Stimulated activated CD4-positive, alpha-beta T cell treated with anti-CD3 and anti-CD28 coated beads, Interleukin-2, amount 100 ng/mL, for 4 hours (primary cell): ENCODE measurements at places on chromosomes 7 and 10.
A peak's percentile ranks its signal among the peaks of the same experiment; 100 is the strongest.

- DNase-seq, result no peak
Measured at GRCh38 chr7:117780832-117781231, 92.4 kb downstream of the CTTNBP2 start.

DNA sequence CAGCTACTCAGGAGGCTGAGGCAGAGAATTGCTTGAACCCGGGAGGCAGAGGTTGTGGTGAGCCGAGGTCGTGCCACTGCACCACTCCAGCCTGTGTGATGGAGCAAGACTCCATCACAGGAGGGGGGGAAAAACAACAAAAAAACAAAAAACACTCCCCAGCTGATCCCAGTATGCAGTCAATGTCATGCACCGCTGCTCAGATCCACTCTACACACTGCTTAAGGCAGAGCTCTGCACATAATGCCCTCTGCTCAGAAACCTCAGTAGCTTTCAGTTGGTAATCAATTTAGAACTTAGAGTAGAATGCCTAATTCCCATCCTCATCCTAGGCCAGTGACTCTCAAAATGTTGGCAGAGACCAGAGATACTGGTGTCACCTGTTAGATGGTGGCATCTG, 43.9 kb downstream of the PDSS1 start:
- no peak for DNase-seq

- no peak for DNase-seq
Measured at GRCh38 chr10:107264742-107265141, 100.2 kb upstream of the SORCS1 start.

DNA sequence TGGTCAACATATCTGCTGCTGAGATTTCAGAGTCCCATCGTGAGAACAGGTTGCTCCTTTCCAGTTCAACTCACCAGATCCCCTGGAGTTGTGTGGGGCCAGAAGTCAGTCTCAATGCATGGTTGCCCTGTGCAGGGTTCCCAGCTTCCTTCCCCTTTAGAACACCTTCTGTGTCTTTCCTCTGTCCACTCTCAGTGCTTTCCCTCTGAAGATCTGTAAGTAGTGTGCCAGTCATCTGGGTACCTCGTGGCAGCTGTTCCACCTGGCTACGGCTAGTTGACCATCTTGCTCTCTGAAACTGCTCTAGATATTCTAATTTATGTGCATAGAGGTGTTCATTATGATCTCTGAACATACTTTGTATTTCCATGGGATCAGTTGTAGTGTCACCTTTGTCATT, 36.1 kb upstream of the PRSS37 start:
- DNase-seq, result no peak

GRCh38 chr7:83271212-83272099, 108.8 kb upstream of the PCLO start:
- DNase-seq, result no peak

DNA sequence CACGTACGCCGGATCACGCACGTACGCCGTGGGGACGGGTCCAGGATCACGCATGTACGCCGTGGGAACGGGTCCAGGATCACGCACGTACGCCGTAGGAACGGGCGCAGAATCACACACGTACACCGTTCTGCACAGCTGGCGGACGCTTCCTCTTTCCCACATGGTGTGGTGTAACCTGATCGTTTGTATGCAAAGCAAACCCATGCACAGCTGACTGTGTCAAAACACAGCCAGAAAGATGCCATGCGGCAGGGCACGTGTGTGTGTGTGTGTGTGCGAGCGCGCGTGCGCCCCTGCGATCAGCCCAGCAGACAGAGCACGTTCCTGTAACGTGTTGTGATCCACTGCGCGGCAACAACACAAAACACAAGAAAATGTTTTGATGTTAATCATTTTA, 573.6 kb downstream of the DNAJB6 start:
- no peak for DNase-seq

- no peak for DNase-seq
Measured at GRCh38 chr10:33930079-33930478, 595.6 kb upstream of the NRP1 start.

- DNase-seq, result no peak
Measured at GRCh38 chr10:21399392-21400035, 126.0 kb downstream of the SKIDA1 start.

DNA sequence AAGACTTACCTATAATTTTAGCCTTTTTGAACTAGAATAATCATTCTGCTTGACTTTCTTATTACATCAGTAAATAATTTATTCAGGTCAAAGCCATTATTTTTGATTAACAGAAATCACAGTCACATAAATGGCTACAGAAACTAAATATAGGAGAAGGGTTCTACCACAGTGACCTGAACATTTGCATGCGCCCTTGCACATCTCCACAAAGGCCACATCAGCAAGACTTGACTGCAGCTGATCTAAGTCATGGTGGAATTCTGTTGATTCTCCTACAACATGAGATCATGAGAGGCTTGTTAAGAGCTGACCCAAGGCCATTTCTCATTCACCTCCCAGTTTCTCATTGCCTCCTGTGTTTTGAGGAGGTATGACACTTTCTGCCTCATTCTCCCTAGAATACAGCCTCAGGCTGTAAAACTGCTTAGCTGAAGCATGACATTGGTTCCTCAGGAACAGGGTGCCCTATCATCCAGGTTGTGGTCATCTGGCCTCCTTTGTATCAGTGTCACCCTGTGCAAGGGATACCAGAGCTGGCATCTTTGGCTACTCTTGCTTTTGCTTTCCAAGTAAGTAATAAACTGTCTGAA, 6.7 kb upstream of the IMMP2L start:
- no peak for DNase-seq

GRCh38 chr7:133822868-133823552, 304.1 kb upstream of the LRGUK start:
- DNase-seq, result no peak

DNA sequence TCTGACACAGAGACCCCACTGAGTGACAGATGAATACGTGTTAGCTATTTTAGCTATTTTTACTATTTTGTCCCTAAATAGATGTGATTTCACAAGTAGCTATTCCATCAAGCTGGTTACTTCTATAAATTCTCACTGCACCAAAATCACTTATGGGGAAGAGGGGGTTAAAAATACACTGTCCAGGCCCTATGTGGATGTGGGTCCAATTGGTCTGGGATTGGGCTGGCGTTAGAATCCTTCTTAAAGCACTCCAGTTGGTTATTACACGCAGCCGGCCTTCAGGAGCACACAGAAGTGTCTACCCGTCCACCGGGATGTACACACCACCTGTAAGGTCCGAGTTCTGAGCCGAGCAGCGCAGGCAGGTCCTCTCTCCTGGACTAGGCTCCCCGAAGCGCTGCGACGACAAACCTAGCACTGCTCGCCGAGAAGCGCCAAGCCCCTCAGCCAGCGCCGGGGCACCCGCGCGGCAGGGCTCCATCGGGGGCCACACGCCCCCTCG, 222.3 kb upstream of the MKLN1 start:
- no peak for DNase-seq

GRCh38 chr10:63166742-63167258, 33.7 kb downstream of the NRBF2 start:
- DNase-seq, result peak; percentile 9

GRCh38 chr7:31948029-31948428, 122.2 kb downstream of the PDE1C start:
- no peak for DNase-seq

GRCh38 chr7:80740778-80741545, 102.5 kb downstream of the CD36 start:
- DNase-seq, result no peak

DNA sequence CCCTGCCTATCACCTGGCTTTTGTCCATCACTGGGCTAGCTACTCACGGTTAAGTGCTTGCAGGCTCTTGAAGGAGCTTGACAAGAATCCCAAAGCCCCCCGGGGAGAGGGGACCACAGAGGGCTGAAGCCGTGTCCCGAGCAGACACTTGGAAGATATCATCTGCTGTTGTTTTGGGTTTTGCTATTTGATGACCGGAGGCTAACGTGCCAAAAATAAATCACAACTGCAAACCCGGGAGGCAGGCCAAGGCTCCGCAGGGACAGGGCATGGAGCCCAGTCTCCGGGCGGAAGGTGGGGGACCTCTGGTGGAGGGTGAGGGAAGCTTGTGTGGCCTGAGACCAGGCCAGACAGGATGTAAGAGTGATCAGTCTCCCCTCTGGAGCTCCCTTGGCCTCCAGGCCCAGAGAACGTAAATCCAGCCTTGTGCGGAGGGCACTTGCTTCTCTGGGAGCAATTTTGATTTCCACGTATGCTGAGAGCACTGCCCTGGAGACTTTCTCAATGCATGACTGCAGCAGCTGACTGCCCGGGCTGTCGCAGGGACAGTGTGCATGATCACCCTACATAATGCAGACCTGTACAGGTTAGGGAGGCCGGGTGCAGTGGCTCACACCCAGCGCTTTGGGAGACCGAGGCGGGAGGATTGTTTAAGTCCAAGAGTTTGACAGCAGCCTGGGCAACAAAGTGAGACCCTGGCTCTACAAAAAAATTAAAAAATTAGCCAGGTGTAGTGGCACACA, at the start of gene PHKG1:
PHKG1 (minus strand) TSS at position 164 of the 743 bp plus-strand sequence. CDS start 4,011 bp downstream, outside the sequence.
- no peak for DNase-seq

GRCh38 chr7:21972397-21972784, 26.7 kb upstream of the CDCA7L start:
- no peak for DNase-seq

DNA sequence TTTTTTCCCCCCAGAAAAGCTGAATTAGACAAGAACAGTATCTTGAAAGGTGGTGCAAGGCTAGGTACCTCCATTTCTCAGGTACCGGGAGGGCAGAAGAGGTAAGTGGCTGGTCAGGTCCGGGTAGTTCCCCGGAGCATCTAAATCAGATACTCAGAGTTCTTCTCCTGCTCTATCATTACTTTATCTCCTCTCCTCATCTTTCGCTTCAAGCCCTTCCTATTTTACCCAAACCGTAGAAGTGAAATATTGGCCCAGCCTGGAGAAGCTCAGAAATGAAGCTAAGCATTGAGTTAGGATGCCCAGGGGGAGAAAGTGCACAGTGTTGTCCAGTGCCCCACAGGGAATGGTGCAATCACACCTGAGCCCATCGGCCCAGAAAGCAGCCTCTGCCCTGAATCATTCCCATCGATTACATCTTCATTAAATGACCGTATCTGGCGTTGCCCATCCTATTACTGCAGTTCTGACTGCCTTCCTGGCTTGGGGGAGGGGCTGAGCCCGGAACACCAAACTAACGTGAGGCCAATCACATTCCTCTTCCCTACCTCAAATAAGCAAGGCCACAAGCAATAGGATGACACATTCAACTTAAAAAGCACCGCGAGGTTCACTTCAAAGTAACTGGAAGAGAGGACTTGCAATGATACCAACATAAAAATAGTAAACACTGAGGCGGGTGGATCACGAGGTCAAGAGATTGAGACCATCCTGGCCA, 116.5 kb downstream of the PRPF18 start:
- no peak for DNase-seq

GRCh38 chr7:2079332-2080059, 153.2 kb downstream of the MAD1L1 start:
- DNase-seq, result no peak

DNA sequence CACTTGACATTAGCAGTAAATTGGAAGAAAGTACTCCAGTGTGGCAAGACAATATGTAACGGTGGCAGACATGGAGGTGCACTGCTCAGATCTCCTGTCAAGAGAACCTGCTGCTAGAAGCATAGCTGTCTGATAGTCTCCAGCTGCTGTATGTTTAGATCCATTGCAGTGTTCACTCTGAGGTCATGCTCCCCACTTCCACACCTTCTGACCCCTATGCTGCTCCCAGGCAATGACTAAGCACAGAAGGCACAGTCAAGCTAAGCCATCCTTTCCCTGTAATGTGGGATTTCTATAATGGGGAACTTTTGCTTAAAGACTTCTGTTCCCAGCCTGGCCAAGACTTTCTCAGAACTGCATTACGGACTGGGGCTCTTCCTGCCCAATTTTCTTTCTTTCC, 315.8 kb downstream of the HPSE2 start:
- no peak for DNase-seq

- no peak for DNase-seq
Measured at GRCh38 chr7:28596245-28596935, 184.1 kb downstream of the CREB5 start.

GRCh38 chr7:70354409-70355169, 756.3 kb downstream of the AUTS2 start:
- no peak for DNase-seq

DNA sequence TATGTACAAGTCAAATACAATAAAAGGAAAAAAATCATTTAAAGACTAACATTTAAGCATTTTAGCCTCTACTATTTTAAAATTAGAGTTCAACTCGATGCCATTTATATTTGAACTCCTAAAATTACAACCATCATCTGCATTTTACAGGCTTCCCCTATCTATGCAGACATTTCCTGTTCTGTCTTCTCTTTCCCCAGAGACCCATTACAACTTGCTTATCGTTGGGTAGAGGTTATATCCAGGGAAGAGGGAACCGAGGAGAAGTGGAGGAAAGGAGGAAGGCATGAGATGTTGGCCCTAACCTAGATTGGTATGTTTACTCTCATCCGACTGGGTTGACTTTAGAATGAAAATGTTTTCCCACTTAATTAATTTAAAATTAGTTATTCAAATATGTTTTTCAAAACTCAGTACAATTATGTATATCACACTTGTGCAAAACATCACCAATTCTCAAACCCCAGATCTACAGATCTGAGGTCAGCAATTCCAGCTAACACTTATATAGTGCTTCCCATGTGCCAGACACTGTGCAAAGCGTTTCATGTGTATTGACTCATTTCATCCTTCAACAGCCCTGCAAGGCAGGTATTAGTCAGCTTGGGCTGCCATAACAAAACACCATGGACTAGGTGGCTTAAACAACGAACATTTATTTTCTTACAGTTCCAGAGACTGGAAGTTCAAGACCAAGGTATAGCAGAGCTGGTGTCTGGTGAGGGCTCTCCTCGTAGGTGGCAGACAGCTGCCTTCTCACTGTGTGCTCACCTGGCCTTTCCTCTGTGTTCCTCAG, 27.3 kb upstream of the HERPUD2 start:
- no peak for DNase-seq

DNA sequence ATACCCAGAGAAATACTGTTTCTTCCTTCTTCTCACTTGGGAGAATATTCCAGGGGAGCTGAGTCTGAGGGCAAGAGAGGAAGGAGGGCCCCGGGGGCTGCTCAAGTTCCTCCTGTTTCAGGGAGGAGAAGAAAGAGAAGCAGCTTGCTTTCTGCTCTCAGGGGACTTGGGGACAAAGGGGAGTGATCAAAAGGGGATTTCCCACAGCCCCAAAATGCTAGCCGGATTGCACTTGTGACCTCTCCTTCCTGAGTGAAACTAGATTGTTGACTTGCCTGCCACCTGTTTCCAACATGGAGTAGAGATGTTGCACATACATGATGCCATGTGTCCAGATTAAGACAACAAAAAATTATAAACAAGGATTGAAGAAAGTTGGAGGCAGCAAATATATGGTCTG, 28.7 kb upstream of the PDCD4 start:
- DNase-seq, result no peak

DNA sequence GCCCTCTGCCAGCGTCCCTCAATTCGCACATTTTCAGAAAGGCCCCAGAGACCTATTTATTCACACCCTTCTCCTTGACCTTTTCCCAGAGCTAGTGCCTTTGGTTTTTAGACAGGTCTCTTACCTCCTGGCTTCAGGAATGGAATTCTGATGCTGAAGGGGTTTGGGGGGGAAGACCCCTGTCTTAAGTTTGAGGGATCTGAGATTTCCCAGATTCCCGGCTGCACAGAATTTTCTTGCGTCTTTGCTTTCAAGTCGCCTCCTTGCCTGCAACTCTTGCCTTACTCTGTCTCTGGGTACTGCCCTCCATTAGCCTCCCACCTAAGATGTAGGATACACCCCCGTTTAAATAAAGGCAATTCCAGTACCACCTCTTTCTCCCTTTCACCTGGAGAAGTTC, 1.9 kb downstream of the GATA3 start:
- DNase-seq, result no peak
